Cerebellar nuclear complex (tissue), 1 donor: ENCODE measurements at places on chromosomes 5 and 9.

DNA sequence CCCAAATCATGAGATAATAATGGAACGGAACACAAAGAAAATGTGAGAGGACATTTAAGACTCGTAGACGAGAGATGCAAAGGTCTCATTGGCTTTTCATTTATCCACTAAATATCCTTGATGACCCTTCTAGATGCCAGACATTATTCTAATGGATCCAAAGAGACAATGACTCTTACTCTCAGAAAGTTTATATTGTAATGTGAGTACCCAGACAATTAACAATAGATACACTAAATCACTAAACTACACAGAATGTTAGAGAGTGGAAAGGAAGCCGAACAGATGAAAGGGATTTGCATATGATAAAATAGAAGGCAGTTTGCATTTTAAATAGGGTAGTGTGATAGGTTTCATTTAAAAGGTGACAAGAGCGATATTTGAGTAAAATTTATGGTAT is 973.3 kb downstream of the TAF11L14 start:
- no peak for DNase-seq

- no peak for DNase-seq
Measured at GRCh38 chr9:109797006-109797405, 17.0 kb downstream of the PALM2AKAP2 start.

DNA sequence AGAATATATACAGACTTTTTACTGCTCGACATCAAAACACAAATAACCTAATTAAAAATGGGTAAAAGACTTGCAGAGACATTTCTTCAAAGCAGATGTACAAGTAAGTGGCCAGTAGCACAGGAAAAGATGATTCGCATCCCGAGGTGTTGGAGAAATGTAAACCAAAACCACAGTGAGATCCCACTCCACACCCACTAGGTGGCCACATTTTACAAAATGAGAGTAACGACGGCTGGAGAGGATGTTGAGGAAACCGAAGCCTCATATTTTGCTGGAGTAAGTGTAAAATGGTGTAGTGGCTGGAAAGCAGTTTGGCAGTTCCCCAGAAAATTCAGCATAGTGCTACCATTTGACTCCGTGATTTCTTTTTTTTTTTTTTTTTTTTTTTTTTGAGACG is 21.3 kb upstream of the GBGT1 start:
- DNase-seq = no peak

DNA sequence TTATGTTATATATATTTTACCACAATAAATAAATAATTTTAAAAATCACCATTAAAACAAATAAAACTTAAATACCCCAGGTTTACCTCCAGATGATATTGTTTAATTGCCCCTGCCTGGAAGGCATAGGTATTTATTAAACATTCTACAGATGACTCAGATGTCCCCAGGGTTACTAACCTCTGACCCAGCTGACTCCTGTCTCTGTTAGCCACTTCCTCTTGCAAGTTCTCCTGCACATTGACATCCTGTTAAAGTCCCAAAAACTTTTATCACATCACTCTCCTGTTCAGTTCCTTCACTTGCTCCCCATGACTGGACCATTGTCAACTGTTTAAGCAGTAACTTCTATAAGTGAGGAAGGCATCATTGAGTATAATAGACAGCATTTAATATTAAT is 37.0 kb upstream of the RAB3C start:
- no peak for DNase-seq
